ENCODE measurements at places on chromosomes 3 and 15.

- DNase-seq = peak; percentile 72
Observed at GRCh38 chr15:72117486-72118016, 399 bp downstream of the MYO9A start.

GRCh38 chr3:58237941-58238681, 519 bp downstream of the ABHD6 start:
- DNase-seq = peak; percentile 7

- DNase-seq = no peak
Observed at GRCh38 chr15:62975515-62975914, 67.0 kb upstream of the TPM1 start.

- DNase-seq = no peak
Observed at GRCh38 chr15:69140306-69140705, 20.1 kb upstream of the GLCE start.

DNA sequence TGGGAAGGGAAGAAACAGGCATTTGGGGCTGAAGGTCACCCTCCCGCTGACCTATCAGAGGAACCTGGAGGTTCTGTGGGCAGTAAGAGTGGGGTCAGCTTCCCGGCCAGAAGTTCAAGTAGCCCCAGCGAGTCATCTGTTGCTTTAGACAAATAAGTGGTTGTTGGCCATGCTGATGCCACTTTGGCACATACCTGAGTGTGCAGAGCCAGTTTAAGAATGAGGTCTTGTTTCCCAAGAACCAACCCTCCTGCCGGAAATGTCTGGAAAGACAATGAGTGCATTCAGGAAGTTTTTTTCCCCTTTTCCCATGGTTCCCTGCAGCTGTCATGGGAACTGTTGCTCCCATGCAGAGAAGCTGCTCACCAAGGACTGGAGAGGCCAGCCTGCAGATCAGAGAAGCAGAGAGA, 166.7 kb downstream of the ZNF621 start:
- no peak for DNase-seq

GRCh38 chr15:52105846-52106245, 6.7 kb downstream of the BCL2L10 start:
- DNase-seq = no peak

GRCh38 chr15:35669021-35669420, 123.1 kb upstream of the DPH6 start:
- no peak for DNase-seq

DNA sequence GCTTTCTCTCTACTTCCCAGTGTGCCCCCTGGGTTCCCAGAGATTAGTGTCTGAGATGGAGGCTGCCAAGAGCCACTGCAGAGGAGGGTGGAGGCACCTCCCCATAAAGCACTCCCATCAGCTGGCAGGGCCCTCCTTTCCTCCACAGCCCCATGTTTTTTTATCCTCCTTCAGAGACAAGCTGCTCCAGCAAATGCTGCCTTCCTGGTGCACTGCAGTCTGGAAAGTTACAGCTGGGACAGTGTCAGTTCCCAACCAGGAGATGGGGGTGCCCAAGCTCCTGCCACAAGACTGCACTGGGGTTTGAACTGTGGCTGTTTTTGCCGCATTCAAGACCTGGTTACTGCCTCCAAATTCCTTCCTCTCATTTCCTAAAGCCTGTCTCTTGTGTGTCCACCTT, 206.1 kb downstream of the CADPS start:
- no peak for DNase-seq

GRCh38 chr3:105518806-105519418, 152.2 kb downstream of the ALCAM start:
- no peak for DNase-seq

- DNase-seq = no peak
Observed at GRCh38 chr3:143099690-143100089, 19.9 kb upstream of the CHST2 start.

- DNase-seq = no peak
Observed at GRCh38 chr3:72388117-72388516, 460.1 kb downstream of the SHQ1 start.
